Stimulated activated CD4-positive, alpha-beta T cell treated with anti-CD3 and anti-CD28 coated beads, Interleukin-12 subunit alpha, Interleukin-12 subunit beta, amount 100 ng/mL, for 4 hours (primary cell): ENCODE measurements at places on chromosomes 13 and 19.

DNA sequence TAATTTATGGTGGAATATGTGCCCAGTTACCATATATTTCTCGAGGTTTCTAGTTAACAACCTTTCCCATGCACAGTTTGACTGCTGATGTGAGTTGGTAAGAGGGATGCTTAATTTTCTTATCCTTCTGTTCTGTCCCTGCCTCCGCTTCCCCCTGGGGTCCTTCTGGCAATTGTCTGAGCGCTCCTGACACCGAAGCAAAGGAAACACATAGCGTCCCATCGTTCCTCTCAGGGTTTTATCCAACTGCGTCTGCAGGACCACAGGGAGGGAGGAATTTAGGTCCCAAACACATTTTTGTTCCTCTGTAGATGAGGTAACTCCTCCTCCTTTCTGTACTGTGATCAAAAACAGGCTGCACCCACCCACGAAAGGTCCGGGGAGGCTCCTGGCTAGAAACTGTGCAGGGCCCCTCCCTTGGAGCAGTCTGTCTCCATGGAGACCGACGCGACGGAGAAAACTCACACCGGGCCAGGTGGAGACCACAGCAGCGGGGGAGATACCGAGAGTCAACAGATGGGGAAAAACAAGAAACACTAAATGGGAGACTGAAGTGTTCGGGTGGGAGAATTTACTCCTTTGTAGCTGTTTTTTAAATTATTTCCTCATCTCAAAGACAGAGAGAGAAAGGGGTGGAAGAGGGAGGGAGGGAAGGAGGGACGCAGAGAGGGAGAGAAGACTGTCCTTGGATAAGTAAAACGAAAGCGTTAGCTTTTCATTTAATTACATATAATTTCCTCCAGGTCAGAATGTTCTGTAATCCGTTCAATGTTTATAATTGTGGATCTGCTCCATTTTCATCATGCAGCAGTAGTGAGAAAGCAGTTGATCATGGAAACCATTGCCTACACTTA, 191.8 kb upstream of the NBEA start:
- no peak for DNase-seq

- DNase-seq, result no peak
Measured at GRCh38 chr19:56137405-56137804, 3.7 kb upstream of the ZNF444 start.

DNA sequence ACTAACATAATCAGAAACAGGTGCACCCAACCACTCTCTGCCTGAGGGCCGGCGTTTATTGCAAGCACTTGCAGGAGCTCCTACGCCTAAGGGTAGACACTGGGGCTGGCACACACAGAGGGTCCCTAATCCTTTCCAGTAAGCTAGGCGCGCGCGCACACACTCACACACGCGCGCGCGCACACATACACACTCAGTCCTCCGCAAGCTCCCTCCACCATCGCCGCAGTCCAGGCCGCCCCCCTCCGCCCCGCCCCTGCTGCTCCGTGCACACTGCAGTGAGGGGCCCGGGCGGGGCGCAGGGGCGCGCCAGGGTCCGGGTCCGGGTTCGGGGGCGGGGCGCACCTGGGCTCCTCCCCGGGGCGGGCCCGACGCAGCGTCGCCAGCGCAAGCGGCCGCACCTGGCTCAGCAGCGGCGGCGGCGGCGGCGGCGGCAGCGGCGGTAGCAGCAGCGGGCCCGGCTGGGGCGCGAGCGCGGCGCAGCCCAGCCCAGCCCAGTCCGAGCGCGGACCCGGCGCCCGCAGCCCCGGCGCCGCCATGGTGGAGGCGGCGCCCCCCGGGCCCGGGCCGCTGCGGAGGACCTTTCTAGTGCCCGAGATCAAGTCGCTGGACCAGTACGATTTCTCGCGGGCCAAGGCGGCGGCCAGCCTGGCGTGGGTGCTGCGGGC, at the start of gene CAMSAP3:
Gene CAMSAP3, plus strand, starts transcription at position 398 of the 668 bp plus-strand sequence. Its CDS starts 140 bp downstream, at position 538.
- DNase-seq, result peak; percentile 36

GRCh38 chr19:17406046-17406886, 836 bp upstream of the BST2 start:
- DNase-seq, result no peak

GRCh38 chr13:36418022-36418805, 14.1 kb upstream of the CCNA1 start:
- DNase-seq, result no peak

- DNase-seq, result no peak
Measured at GRCh38 chr13:45827318-45827717, 24.2 kb downstream of the SIAH3 start.

DNA sequence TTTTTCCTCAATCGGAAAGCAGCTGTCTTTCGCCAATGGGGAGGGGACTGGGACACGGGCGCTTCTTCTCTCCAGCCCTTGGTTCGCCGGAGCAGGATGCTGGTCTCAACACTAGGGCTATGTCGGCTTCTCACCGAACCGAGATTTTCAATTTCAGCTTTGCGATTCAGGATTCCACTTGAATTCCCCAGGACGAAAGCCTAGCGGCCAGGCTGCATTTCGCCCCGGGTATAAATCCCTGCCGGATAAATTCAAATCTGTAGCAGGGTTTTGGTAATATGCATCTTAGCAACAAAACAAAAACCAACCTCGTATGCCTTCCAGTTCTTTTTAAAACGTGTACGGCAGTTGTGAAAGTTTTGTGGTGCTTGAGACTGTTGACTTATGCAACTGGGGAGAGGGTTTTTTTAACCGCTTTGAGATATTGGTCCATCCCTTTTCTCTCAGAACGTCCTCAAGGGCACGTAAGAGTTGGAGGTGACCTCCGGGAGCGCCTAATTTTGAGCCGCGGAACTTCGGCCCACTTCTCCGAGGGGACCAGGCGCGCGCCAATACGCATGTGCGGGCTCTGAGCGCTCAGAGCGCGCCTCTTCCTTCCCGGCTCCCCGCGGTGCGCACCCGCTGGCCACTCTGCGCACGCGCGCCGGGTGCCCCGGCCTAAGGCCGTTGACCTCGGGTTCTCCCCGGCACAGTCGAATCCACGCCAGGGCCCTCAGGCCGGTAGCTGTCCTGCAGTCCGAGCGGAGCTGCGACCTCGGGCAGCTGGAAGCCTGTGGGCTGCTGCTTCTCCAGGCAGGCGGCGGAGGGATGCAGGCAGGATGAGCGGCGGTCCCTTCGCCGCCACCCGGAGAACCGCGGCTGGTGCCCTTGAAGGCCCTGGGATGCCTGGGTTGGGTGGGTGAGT, 7.6 kb downstream of the POU4F1 start:
- DNase-seq, result peak; percentile 16

- no peak for DNase-seq
Measured at GRCh38 chr13:93344048-93344705, 117.6 kb downstream of the GPC6 start.

DNA sequence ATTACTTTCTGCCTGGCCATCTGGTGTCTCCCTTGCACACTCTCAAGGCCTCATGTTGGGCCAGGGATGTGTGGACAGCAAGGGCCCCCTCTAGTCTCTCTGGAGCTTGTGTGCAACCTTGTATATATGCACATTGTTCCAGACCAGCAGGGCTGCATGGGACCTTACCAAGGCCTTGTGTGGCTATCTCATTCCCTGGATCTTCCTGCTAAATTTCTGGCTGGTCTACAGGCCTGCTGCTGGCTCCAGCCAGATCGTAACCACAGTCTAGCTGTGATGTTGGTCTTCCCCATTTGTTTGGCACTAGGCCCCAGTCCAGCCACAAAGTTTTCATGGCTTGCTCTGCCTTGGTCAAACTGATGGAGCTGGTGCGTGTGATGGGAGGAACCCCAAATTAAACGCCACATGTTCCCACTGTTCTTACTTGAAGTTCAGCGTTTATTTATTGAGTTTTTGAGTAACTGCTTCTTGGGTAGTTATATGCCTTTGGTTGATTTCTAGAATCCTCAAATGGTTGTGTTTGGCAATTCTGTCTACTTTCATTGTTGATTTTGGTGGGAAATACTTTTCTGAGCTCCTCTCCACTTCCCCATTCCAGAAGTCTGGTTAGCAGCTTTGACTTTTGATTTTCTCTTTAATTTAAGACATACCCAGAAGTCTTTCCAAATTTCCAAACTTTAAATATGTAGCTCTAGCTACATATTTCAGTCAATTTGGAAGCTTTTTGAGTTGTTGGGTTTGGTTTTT, 56.4 kb downstream of the SIPA1L3 start:
- no peak for DNase-seq

GRCh38 chr13:102487330-102487729, 85.5 kb upstream of the FGF14 start:
- DNase-seq, result no peak

DNA sequence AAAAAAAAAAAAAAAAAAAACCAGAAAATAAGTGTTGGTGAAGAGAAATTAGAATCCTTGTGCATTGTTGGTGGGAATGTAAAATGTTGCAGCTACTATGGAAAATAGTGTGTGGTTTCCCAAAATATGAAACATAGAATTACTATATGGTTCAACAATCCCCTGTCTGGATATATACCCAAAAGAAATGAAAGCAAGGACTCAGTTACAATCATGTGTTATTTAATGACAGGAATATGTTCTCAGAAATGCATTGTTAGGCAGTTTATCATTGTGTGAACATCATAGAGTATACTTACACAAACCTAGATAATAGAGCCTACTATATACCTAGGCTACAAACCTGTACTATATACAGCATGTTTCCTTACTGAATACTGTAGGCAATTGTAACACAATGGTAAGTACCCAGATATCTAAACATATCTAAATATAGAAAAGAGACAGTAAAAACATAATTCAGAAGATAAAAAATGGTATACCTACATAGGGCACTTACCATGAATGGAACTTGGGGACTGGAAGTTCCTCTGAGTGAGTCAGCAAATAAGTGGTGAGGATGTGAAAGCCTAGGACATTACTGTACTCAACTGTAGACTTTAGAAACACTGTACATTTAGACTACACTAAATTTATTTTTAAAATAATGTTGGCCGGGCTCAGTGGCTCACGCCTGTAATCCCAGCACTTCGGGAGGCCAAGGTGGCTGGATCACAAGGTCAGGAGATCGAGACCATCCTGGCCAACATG, 25.7 kb upstream of the SLC7A1 start:
- no peak for DNase-seq

- peak; percentile 53 for DNase-seq
Measured at GRCh38 chr19:2426611-2427428, 566 bp downstream of the TIMM13 start.

DNA sequence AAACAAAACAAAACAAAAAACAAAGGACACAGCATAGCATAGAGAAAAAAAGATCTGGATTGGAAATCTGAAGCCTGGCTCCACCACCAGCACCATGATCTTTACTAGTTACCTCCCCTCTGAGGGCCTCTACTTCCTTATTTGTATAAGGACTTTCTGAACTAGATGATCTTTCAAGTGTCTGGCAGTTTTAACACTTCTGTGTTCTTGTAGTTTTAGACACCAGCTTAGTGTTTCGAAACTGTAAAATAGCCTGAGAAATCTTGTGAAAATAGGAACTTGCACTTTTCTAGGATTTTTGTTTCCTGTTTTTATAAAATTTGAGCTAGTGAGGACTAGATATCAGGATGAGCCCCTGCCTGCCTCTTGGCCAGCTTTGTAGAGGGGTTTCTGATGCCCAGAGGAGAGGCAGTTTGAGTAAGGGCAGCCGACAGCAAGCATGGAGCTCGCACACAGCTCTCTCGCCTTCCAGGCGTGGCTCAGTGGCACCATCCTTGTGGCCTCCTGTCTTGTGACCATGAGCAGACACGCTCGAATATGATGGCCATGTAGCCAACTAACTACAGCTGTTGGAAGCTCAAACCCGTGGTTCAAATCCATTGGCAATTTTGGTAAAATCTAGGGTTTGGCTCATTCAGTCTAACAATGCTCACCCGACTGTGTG, 319.0 kb downstream of the KCNRG start:
- DNase-seq, result no peak

GRCh38 chr13:38796890-38797289, 110.0 kb downstream of the FREM2 start:
- no peak for DNase-seq

DNA sequence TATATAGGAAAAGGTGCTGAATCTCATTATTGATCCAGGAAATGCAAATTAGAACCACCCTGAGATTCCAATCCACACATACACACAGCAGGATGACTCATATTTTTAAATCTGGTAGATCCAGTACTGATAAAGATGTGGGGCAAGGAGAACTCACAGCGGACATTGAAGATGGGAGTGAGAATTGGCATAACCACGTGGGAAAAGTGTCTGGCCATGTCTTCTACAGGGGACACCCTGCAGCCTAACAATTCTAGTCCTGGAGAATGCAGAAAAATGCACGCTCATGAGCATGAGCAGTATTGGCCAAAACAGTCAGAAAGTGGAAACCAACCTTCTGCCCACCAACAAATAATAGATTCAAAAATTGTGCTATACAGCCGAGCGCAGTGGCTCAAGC, 13.5 kb upstream of the BCL3 start:
- DNase-seq, result no peak

GRCh38 chr13:95552208-95552538, 347 bp upstream of the CLDN10 start:
- no peak for DNase-seq

- no peak for DNase-seq
Measured at GRCh38 chr13:84607261-84608013, 725.2 kb upstream of the SLITRK1 start.

- no peak for DNase-seq
Measured at GRCh38 chr13:45437947-45438346, 19.8 kb upstream of the SLC25A30 start.

DNA sequence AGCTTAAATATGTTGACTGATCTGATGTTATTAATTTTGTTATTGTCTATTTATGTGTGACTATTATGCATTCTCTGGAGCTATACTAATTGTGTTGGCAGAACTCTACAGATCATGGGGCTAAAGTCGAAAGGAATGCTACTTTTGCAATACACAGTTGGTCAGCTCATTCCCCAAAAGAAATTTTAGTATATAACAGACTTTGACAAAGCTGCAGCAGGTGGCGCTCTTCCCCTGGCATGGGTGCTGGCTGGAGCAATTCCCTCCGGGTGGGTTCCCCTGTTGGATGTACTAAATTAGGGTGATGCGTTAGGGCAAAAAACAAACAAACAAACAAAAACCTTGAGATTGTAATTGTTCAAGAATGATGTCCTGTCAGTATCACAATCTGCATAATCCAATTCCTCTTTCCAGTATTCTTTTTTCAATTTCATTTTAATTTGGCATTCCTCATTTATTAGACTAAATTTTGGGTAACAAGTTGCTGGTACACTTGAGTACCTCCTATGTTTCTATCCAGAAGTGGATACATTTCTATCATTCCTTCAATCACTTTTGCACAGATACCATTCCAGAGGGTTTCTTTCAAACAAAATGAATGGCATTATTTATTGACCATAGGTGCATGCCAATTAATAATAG, 322.8 kb upstream of the EDNRB start:
- DNase-seq, result peak; percentile 4
